Right ventricle myocardium superior (tissue), 1 donor: ENCODE measurements at places on chromosomes 5 and 9.

- DNase-seq, result no peak
These were observed 3.6 kb upstream of the UIMC1 start for GRCh38 chr5:177010153-177010552.

- no peak for DNase-seq
These were observed 188.5 kb downstream of the COX7C start for GRCh38 chr5:86806206-86806605.

DNA sequence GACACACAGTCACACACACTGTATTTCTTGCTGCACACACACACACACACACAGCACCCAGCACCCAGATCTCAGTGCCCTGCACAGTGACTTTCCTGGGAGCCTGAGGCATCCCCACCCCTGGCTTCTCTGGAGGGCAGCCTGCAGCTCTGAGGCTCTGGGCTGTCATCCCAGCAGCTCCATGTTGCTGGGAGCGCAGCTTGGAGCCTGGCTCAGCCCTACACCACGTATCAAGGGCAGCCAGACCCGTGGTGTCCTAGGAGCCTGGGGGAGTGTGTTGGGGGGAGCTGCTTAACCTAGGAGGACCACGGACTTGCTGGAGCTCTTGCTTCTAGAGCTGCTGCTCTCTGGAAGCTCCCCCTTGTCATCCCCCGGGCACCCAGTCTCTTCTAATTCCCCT lies 5.2 kb downstream of the IER5L start:
- no peak for DNase-seq

DNA sequence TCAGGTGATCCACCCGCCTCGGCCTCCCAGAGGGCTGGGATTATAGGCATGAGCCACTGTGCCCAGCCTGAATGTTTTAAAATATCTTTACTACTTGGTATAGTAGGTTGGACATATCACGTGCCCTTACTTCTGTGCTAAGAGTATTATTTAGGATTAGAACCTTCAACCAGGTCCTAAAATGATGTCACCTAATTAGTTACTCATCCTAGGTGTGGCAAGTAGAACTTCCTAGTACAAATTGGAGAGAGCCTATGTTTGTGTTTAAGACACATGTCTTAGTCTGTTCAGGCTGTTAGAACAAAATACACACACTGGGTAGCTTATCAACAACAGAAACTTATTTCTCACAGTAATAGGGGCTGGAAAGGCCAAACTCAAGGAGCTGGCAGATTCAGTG lies 51.5 kb downstream of the ZFAND5 start:
- DNase-seq, result no peak

- no peak for DNase-seq
These were observed 29.5 kb downstream of the SEMA4D start for GRCh38 chr9:89468281-89468960.

DNA sequence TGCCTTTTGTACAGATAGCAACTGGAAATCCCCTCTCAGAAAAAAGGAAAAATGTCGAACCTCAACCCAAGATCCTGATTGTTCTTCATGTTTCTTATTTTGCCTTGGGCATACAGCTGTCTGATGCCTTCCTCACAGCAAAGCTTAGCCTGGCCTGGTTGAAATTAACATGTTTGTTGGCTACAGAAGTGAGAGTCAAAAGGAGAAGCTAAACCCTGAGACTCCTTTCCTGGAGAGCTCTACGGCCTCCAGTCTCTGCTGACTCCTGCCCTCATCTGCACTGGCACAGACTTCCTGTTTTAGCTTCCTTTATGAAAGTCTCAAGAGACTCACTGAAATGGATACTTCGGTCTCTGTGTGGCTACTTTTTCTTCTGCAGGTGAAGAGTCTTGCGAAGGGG lies 186.7 kb downstream of the PARP8 start:
- DNase-seq, result no peak

- DNase-seq, result no peak
These were observed 18.3 kb downstream of the RICTOR start for GRCh38 chr5:39055768-39056398.

DNA sequence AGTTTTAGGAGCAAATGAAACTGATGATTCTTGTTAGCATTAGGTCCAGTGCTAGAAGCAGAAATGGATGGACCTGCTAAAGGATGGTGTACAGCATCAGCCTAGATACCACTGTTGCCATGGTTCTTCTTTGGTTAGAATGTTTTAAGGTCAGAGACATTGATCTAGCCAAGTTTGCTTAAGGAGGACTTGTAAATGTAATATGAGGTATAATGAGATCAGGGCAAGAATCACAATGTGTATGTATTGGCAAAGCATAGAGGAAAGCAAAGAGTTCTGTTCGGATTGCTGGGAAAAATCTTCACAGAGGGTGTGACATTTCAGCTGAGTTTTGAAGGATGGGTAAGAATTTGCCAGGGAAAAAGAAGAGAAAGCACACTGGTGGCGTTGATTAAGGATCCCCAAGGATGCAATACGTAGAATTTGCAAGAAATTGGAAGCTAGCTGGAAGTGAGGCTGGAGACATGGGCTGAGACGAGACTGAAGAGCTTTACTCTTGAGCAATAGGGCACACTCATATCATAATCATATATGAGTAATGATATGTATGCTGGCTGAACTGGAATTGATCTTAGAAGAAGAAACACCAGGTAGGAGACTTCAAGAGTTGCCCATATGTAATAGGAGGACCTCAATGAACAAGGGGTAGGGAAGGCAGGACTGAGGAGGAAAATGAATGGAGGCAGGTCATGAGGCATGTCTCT lies 102.0 kb downstream of the ZNF462 start:
- DNase-seq, result no peak

GRCh38 chr9:34522091-34522887 lies 501 bp downstream of the ENHO start:
- no peak for DNase-seq

- DNase-seq, result no peak
These were observed 937 bp upstream of the MACROH2A1 start for GRCh38 chr5:135399794-135400542.

GRCh38 chr5:89756955-89757354 lies 652.6 kb downstream of the CETN3 start:
- DNase-seq, result no peak

DNA sequence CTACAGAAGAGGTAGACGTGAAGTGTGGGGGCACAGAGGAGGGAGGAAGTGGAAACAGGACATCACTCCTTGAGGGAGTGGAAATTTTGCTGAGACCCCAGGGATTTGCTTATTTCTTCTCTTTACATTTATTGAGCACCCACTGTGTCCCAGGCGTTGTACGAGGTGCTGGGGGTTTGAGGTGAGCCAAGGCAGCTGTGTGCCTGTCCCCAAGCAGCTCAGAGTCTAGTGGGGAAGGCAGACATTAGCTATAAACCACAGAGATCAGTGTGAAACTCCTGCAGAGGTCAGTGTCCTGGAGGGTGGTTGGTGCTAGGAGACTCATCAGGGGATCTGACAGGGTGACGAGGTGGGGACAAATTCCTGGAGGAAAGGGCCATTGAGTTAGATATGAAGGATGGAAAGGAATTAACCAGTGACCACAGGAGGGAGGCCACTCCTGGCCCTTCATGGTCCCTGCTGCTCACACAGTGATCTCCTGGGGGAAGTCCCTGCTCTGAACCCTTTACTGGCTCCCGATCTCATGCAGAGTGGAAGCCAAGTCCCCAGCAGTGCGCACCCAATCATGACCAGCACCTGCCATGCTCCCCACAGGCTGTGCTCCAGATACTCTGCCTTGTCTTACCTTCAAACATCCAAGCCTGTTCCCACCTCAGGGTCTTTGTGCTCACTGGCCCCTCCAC lies 3.4 kb upstream of the CXCL14 start:
- no peak for DNase-seq
